ENCODE measurements at places on chromosomes 1 and 21.

GRCh38 chr1:51969038-51969705, 21.3 kb downstream of the RAB3B start:
- no peak for DNase-seq

DNA sequence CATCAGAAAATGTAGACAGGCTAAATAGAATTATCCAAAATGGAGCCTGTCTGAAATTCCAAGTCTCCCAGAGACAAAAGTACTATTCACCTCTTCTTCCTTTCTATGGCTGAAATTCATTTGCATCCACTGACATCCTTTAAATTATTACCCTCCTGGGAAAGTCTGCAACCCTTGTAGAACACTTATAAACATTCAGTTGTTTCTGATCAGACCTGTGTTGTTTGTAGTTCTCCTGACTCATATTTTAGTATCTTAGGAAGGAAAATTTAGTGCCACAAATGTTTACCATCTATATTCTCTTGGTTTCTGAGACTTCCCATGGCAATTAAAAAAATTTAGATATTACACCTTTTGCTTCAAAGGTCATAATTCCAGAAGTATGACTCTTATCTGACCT, 69.6 kb upstream of the C1orf105 start:
- no peak for DNase-seq

DNA sequence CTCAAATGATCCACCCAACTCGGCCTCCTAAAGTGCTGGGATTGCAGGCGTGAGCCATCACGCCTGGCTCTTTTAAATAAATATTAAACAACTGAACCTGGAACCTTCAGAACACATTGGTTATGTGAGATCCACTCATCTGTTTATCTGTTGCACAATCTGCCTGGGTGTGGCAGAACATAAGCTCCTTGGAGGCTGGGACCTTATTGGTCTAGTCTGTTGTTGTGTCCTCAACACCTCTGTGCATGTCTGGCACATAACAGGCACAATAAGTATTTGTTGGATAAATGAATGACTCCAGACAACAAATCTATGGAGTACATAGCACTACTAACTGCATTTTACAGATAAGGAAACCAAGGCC, 4.1 kb upstream of the NBL1 start:
- no peak for DNase-seq

GRCh38 chr1:201545851-201546492, 7.0 kb downstream of the NAV1 start:
- DNase-seq: no peak

- no peak for DNase-seq
These were observed 21.3 kb downstream of the FAM78B start for GRCh38 chr1:166145499-166145898.

GRCh38 chr1:26190373-26190987, at the start of gene CATSPER4:
TSS of gene CATSPER4 (plus strand) at chr1:26190602. CDS start at chr1:26190628, 26 bp downstream.
- DNase-seq: no peak

GRCh38 chr1:38287547-38287946, 241.0 kb upstream of the POU3F1 start:
- no peak for DNase-seq

DNA sequence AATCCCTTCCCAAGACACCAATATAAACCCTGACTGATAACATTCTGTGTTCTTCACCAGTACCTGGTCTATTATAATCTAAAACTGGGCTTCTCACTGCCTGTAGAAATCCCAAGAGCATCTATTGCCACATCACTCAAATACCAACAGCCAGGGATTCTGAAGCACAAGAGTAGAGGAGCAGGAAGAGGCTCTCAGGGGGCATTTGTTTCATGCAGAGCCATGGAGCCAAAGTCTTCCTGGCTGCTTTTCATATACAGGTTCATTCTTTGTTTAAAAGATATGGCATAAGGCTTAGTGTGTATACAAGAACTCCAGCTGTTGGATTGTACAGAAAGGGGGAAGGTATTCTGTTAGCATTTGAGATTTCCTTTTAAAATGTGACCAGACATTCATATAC, 38.2 kb upstream of the USH2A start:
- no peak for DNase-seq

DNA sequence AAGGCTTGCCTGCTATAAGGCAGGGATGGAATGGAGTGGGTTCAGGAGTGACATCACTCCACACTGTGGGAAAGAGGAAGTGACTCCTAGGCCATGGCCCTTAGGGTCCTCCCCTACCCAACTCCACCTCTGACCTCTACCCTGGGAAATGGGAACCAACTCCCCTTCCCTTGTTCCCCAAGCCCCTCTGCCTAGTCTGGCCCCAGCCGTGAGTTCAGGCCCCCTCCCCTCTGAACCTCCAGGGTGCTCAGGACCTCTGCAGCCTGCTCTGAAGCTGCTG, 3.8 kb upstream of the GUCA2A start:
- DNase-seq: no peak

Data from Peyer's patch (tissue), 4 donors.